Stimulated activated CD4-positive, alpha-beta T cell treated with anti-CD3 and anti-CD28 coated beads, Interleukin-12 subunit alpha, Interleukin-12 subunit beta, amount 100 ng/mL, for 4 hours (primary cell): ENCODE measurements at places on chromosomes 7 and 10.

- DNase-seq = no peak
These were observed 39.2 kb upstream of the LRRC17 start for GRCh38 chr7:102873470-102874165.

DNA sequence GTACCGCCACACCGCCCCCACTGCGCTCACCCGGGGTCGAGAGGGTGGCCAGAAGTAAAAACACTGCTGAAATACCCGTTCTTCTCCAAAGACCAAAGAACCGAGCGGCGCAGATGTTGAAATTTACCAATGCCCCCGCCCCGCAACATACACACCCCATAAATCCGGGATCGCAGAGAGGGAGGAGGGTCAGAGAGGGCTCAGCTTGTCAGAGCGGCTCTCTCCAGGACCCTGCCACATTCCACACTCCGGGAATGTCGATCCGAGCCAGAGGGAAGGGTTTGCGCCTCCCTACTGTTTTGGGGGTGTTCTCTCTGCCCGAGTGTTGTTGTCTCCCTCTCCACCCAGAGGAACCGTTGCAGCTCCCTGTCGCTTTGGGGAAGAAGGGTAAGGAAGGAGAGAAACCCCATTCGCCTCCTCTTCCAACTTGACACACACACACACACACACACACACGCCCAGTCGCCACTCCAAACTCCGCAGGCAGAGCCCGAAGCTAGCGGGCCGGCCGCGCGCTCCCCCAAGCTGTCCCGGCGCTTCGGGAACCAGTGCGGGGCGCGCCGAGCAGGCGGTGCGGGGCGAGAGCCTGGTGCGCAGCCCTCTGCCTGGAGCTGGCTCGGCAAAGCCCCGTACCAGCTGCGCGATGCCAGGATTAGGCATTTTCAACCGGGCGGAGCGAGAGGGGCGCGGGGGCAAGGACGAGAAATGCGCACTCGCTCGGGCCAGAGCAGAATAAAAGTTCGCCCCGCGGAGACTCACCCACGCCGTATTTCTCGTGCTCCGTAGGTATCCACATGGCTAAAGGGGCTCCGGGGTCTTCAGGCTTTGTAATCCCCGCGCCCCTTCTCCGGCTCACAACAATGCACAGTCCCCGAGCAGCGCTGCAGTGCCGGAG lies 609 bp downstream of the DOCK4 start:
- DNase-seq = peak; percentile 44

DNA sequence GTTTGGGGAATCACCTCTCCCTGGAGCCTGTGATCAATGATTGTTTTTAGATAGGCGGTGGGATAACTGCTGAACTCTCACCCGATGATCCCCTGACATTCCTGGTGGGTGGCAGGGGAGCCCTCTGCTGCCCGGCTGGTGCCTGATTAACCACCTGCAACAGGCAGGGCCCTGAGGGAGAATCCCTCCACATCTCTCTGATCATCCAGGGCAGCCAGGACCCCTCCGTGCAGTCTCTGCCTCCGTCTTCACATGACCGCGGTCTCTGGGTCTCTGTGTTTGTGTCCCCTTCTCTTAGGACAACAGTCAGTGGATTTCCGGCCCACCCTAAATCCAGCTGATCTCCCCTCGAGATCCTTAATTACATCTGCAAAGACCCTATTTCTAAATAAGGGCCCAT lies 17.4 kb downstream of the CALML5 start:
- no peak for DNase-seq

- no peak for DNase-seq
These were observed 33.2 kb upstream of the GIMAP8 start for GRCh38 chr7:150417239-150417638.

DNA sequence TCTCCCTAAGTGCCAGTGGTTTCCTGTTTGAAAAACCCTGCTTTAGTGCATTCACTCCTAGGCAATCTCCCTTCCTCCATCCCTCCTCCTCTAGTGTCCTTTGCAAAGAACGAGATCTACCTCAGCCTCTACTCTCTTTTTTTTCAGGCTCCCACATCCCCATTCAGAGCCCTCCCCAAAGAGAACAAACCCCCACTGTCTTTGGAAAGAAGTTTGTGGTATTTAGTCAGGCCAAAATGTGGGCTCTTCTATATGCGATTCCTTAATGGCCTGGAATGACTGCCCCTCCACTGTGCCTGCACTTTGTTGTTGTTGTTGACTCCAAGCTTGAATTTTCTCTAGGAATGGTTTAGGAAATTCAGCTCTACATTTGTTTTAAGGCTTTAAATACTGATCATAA lies 36.3 kb downstream of the PALS2 start:
- DNase-seq = no peak

DNA sequence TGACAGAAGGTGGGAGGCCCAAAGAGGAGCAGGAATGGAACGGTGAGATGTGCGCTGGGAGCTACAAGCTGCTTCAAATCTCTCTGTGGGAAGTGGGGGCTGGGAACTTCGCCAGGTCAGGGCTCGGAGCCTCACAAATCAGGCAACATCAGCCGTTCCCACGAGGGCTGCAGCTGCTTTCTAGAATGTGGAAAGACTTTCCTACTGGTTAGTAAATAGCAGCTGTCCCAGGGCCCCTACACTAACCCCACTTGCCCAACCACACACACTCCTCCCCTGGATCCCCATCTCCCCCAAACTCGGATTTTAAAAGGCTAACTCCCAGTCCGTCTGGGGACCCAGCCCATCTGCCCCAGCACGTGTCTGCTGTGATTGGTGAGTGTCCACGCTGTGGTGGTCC lies 40.6 kb upstream of the PITRM1 start:
- no peak for DNase-seq

- no peak for DNase-seq
These were observed 26.2 kb downstream of the CCDC6 start for GRCh38 chr10:59880019-59880717.

- DNase-seq = no peak
These were observed 219.0 kb downstream of the GLRX3 start for GRCh38 chr10:130354976-130355795.

DNA sequence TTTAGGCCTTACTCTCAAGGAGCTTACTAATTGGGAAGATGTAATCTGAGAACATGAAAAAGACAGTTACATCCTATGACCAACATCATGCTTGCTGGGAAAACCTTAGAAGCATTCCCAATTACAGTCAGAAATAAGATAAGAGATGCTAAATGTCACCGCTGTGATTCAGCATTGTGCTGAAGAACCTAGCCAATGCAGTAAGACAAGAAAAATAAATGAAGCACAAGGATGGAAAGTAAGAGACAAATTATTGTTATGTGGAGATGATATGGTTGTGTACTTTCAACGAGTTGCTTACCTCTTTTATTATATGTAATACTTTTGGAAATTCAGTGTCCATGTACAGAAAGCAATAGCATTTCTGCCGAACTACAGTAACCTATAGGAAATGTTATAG lies 104.8 kb downstream of the RBM20 start:
- no peak for DNase-seq

DNA sequence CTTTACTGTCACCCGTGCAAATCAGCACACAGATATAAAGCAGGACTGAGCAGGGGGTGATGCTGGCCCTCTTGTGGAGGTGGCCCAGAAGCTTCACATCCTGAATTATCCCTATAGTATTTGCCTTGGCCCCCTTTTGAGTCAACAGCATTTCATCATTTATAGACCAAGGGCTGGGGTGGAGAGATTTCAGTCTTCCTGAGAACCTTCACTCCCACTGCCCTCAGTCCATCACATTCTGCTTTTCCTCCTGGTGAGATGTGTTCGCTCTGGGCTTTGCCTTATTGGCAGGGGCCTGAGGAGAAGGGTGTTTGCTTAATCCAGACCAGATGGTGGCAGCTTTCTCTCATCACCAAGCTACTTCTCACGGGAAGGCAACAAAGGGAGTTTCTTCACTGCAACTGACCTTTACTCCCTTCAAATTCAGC lies 47.7 kb downstream of the NOC3L start:
- no peak for DNase-seq

- DNase-seq = no peak
These were observed 4.9 kb upstream of the MCU start for GRCh38 chr10:72687035-72687434.

DNA sequence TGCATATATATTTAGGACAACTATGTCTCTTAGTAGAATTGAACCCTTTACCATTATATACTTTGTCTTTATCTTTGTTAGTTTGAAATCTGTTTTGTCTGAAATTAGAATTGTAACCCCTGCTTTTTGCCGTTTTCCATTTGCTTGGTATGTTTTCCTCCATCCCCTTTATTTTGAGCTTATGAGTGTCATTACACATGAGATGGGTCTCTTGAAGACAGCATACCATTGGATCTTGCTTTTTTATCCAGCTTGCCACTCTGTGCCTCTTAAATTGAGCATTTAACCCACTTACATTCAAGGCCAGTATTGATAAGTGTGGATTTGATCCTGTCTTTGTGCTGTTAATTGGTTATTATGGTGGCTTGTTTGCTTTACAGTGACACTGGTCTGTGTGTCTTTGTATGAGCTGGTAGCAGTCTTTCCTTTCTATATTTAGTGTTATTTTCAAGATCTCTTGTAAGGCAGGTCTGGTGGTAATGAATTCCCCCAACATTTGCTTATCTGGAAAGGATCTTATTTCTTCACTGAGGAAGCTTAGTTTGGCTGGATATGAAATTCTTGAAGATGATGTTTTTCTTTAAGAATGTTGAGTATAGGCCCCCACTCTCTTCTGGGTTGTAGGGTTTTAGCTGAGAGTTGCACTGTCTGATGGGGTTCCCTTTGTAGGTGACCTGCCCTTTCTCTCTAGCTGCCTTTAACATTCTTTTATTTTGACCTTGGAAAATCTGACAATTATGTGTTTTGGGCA lies 149.5 kb downstream of the AHR start:
- no peak for DNase-seq

DNA sequence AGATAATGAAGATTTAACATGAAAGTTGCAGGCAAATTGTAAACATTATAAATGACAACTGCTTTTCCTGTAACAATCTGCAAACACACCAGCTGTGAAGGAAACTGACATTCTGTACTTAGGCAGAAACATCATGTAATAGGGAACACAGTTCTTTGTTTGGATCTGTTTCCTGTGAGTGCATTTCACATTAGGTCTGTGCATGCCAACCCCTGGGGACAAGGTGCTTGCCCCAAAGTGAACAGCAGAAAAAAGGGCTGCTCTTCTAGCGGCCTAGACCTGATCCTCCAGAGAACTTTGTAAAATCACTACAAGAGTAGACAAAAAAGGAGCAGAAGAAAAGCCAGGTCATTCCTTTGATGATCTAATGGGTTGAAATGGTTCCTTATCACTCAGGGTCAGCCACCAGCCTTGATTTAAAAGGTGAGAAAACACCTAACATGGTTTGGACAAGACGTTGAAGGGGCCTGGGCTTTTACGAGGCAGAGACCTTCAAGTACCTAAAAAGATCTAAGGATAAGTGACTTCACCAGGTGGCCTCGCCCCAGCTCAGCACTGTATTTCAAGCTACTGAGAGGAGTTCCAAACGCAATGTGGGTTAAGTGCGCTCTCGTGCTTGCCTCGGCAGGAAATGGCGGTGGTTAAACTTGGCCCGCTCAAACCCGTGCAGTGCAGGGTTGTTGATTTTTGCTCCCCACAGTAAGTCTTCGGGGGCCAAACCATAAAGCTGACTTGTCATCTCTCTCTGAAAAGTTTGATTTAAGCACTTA lies 249.7 kb downstream of the CREB5 start:
- DNase-seq = no peak

GRCh38 chr7:123367484-123368122 lies 166.8 kb downstream of the IQUB start:
- no peak for DNase-seq

DNA sequence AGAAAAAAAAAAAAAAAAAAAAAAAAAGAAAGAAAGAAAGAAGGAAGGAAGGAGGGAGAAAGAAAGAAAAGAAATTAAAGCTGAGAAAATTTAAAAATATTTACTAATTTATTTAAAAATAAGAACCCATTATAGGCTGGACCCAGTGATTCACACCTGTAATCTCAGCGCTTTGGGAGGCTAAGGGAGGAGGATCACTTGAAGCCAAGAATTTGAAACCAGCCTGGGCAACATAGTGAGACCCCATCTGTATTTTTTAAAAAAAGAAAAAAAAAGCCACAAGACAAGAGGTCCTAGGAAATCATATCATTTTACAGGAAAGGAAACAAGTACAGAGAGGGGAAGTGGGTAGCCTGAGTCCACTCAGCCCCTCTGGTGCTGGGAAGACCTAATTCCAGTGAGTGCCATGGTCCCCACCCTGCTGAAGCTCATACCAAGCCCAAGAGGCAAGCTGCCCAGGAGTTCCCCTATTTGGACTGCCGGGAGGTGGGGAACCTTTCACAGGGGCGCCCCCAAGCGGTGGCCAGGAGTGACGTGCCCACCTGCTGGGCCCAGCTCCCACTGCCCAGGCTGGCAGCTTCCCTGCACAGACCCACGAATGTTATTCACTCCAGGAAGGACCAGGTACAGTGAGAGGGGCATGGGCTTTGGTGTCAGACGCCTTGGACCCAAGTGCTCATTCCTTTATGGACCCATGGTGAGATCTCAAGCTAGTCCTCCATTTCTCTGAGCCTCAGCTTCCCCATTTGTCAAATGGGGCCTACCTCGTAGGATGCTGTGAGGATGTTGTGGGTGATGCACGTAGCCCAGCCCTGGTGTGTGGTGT lies 133.6 kb downstream of the ZMIZ1 start:
- DNase-seq = peak; percentile 19

DNA sequence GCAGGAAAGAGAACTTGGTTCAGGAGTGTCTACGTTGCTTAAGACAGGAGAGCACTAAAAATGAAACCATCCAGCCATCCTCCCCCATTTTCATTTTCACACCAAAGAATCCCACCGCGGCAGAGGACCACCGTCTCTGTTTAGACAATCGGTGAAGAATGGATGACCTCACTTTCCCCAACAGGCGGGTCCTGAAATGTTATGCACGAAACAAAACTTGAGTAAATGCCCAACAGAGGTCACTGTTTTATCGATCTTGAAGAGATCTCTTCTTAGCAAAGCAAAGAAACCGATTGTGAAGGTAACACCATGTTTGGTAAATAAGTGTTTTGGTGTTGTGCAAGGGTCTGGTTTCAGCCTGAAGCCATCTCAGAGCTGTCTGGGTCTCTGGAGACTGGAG lies 1.4 kb upstream of the IL6 start:
- DNase-seq = no peak
